Nephron progenitor cell (in vitro differentiated cells): ENCODE measurements at places on chromosomes 2 and 18.
A peak's percentile ranks its signal among the peaks of the same experiment; 100 is the strongest.

GRCh38 chr2:144592500-144593256, 72.8 kb upstream of the ZEB2 start:
- no peak for DNase-seq

GRCh38 chr2:10035633-10036032, 7.7 kb upstream of the KLF11 start:
- DNase-seq = no peak

DNA sequence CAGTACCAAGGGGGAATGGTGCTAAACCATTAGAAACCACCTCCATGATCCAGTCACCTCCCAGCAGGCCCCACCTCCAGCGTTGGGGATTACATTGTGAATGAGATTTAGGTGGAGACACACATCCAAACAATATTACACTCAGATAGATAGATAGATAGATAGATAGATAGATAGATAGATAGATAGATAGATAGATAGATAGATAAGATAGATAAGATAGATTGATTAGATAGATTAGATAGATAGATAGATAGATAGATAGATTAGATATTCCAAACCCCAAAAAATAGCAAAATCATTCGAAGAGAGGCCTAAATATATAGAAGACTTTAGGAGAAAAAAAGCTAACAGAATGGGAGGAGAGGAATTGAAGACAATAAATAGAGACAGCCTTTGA, 42.8 kb upstream of the UBXN4 start:
- DNase-seq = no peak

DNA sequence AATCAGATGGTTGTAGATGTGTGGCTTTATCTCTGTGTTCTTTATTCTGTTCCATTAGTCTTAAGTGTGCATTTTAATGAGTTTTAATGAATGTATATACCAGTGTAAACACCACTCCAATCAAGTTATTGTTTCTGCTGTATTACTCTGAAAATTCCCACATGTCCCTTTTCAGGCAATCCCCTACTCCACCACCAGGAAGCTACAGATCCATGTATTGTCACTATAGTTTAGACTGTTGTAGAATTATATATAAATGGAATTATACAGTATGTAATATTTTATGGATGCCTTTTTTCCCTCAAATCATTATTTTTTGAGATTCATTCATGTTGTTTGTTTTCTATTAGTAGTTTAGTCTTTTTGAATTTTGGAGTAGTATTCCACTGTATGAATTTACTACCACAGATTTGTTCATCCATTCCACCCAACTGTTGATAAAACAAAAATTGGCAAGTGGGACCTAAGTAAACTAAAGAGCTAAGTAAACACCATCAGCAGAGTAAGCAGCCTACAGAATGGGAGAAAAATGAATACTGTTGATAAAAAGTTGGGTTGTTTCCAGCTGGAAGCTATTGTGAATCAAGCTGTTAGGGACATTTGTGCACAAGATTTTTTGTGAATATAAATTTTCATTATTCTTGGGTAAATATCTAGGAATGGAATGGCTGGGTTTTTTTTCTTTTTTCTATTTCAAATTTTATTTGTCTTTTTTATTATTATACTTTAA, 262.0 kb downstream of the CAMKMT start:
- DNase-seq = no peak

DNA sequence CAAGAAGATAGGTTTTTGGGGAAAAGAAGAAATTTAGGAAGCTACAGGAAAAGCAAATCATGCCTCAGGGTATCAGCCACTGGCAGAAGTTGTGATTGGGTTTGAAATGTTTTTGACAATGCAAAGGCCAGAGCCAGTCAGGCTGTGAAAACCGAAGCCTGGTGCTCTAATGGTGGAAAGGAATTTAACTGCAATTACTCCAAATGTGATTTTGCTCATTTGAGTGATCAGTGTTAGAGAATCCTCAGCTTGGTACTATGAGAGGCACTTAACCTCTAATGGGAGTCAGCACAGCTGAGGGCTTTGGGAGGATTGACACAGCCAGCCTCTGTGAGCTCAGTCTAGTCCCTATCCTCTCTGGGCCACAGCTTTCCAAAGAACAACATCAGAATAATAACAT, 176.5 kb downstream of the LRRTM1 start:
- no peak for DNase-seq

GRCh38 chr2:136362676-136363390, 244.9 kb upstream of the CXCR4 start:
- DNase-seq = no peak

DNA sequence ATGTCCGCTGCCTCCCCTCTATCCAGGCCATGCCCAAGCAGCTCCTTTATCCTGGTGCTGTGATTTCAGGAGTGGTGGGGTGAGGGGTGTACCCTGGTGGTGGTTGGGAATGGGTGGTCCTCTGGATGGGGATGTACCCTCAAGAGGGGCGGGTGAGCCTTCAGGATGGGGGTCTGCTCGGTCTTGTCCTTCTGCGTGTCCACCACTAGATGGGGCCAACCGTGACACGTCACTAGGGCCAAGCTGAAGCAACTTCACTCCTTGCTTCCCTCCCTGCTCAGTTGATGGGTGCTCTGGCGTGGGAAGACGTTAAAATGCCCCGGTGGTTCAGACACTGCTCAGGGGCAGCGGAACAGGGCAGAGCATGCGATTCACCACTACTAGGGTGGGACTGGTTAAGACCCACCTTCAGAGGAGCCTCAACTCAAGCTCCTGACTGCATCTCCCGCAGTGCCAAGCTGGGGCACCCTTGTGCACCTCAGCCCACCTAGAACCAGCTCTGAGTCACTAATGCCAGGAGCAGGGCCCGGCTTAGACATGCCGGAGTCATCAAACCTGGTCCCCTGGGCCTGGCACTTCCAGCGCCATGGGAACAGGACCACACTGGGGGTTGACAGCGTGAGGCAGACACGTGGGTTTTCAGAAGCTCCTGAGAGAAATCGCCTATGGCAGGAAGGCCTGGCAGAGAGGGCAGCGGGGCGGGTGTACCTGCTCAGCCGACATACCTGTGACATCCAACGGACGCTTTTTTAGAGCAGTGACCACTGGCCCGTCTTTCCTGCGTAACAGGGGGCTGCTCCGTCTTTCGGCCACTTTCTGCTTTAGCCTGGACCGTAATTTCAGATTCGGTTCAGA, 256.7 kb downstream of the HDAC4 start:
- DNase-seq = peak; percentile 54

DNA sequence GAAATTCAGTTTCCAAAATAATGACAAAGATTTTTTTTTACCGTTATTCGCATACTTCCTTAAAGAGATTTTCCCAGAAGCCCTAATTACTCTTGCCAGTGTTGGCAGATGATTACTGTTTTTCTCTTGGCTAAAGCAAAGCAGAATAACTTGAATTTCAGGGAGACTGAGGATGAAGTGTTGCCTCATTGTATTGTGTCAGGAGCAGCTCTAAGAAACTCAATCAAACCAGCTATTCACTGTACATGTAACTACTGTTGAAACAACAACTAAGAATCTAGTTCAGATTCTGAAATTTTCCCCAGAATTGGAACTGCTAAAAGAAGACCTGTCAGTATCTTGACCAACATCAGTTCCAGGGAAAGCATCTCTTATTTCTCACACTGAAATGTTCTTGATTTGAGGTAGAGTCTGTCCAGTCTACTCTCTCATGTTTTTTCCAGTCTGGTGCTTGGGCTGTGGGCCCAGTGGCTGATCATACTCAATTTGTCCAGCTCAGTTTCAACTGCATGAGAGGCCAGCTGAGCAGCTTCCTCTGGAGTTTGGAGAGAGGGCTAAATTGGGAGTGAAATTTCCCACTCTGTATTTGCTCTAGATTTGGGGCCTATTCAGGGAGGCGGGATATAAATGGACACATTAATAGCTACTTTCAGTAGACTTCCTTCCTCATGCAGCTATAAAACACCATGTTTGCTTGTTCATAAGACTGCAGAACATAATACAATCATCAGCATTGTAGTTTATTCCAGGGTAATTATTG, 78.5 kb downstream of the PPP1R1C start:
- no peak for DNase-seq

- DNase-seq = no peak
Measured at GRCh38 chr2:230863031-230863430, 1.7 kb upstream of the ITM2C start.

DNA sequence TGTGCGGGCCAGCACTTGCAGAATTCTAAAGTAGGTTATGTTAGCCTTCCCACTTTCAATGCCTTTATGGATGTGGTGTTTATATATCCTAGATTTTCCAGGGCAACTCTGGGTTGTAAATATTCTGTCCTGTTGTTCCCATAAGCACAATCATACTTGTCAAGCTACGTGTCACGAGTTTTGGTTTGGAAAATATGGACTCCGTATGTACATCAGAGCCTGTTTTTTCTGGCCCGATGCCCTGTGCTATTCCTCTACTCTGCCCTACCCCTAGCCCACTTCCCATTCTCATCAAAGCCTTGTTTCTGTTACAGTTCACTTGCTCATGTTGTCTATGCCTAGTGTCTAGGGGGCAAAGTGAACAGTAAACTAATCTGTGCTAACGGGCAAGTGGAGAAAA, 27.0 kb upstream of the ZEB2 start:
- DNase-seq = no peak

- DNase-seq = no peak
Measured at GRCh38 chr2:222728621-222729020, 57.2 kb downstream of the MOGAT1 start.

- DNase-seq = no peak
Measured at GRCh38 chr2:43293744-43294695, 67.6 kb upstream of the ZFP36L2 start.

GRCh38 chr2:42813763-42814162, 21.4 kb upstream of the HAAO start:
- no peak for DNase-seq

DNA sequence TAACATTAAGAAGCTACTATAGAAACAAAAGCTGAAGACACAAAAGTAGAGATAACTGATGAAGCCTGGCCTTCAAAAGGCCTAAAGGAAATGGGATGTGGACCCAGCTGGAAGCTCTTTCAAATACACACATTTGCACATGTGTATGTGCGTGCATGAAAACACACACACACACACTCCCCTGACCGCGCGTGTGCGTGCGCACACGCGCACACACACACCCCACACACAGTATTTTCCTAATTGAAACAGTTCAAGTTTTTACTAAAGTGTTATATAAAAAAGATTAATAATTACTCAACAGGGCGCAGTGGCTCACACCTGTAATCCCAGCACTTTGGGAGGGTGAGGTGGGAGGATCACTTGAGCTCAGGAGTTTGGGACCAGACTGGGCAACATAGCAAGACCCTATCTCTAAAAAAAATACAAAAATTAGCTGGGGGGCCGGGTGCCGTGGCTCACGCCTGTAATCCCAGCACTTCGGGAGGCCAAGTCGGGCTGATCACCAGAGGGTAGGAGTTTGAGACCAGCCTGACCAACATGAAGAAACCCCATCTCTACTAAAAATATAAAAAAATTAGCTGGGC, 111.5 kb downstream of the PLEKHM3 start:
- DNase-seq = no peak

DNA sequence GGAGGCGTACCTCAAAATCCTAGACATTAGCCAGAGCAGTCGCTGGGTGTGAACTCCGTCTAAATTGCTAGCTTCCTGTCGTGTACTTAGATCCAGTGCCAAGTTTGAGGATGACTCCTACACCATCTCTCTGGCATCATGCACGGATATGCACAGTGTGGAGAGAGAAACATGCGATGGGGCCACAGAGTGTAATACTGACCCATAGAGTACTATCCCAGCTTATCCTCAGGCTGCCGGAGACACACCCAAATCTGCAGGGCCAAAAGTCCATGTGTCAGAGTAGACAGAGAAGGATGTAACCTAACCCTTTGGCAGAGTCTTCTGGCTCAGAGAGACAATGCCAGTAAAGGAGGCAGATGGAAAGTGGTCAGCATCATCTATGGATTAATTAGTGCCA, 84.2 kb downstream of the ARL4C start:
- no peak for DNase-seq

GRCh38 chr2:95345081-95345562, 48.0 kb downstream of the KCNIP3 start:
- no peak for DNase-seq

DNA sequence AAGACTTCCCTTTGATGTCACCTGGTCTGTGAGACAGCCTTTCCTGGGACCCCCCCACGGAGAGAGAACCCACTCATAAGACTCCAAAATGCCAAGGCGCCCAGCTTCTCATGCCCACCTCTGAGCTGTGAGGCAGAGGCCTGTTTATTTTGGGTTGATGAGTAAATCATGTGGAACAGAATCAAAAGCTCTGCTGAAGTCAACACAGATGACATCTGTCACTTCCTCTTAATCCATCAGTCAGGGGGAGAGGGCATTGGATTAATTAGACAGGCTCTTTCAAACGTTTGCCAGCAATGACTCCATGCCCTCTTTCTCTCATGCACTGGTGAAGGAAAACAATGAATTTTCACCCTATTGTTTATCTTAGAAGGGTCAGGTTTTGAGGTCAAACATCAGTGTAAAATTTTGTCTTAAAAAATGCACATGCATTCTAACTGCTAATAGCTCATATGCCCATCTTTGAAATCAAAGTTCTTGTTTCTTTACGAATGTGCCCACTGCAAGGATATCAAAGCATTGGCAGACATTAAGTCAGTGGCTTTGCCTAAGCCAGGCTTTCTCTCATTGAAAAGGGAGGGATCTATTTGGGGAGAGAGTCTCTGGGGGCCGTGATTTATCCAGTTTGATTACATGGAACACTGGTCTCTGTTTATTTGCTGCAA, 184.1 kb downstream of the ACKR3 start:
- DNase-seq = no peak

GRCh38 chr2:68292108-68292710, 27.5 kb downstream of the CNRIP1 start:
- no peak for DNase-seq
